Parietal lobe (tissue), 2 donors: ENCODE measurements at places on chromosomes 1 and 21. TPM values are rescaled to one million over a fixed set of nuclear protein-coding genes. Genes with fewer than 3 reads are reported as not detected.

Gene KCNT2
- 49.8 TPM for total RNA-seq

Gene RUNX3
- not detected for total RNA-seq

Gene FCGR3A
- 4.1 TPM for total RNA-seq

Gene TFB2M
- 10.6 TPM for total RNA-seq

Gene AMY2A
- not detected for total RNA-seq

Gene KIAA0040
- 1.3 TPM for total RNA-seq
